Renal pelvis (tissue), 12 donors: ENCODE measurements at places on chromosomes 3 and 15.

DNA sequence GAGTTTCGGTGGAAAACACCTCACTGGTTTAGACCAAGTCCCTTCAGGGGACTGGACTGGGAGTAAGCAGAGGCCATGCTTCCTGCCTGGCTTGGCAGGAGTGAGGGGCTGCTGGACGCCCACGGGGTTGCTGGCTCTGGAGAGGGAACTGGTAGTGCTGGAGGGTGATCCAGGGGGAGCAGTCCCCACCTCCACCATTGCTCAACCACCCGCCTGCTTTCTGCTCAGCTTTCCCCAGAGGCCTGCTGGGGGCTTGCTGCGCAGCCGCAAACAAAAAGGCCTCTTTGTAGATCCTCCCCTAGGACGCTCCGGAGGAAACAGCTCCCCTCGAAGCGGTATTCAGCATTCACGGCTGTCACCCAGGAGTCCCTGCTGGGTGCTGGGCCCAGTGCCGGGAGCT lies 33.5 kb downstream of the EBLN2 start:
- no peak for DNase-seq

DNA sequence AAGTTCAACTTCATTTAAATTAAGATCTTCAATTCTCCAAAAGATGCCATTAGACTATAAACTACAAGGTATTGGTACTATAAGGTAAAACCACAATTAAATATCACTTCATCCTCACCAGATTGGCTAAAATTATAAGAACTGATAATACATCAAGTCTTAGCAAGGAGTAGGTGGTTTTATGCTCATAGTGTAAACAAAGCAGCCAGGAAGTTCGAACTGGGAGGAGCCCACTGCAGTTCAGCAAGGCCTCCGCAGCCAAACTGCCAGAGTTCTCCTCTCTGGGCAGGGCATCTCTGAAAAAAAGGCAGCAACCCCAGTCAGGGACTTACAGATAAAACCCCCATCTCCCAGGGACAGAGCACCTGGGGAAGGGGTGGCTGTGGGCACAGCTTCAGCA lies 91.6 kb upstream of the SETMAR start:
- DNase-seq = no peak

GRCh38 chr15:48282216-48282615 lies 49.0 kb upstream of the DUT start:
- no peak for DNase-seq

GRCh38 chr3:67044295-67044694 lies 46.2 kb downstream of the KBTBD8 start:
- DNase-seq = no peak

- no peak for DNase-seq
Measured at GRCh38 chr3:13303410-13303809, 116.7 kb downstream of the NUP210 start.

- DNase-seq = peak; percentile 34
Measured at GRCh38 chr15:71752604-71753289, 57.6 kb upstream of the NR2E3 start.

GRCh38 chr3:61530355-61530754 lies 31.0 kb upstream of the PTPRG start:
- peak; percentile 62 for DNase-seq

DNA sequence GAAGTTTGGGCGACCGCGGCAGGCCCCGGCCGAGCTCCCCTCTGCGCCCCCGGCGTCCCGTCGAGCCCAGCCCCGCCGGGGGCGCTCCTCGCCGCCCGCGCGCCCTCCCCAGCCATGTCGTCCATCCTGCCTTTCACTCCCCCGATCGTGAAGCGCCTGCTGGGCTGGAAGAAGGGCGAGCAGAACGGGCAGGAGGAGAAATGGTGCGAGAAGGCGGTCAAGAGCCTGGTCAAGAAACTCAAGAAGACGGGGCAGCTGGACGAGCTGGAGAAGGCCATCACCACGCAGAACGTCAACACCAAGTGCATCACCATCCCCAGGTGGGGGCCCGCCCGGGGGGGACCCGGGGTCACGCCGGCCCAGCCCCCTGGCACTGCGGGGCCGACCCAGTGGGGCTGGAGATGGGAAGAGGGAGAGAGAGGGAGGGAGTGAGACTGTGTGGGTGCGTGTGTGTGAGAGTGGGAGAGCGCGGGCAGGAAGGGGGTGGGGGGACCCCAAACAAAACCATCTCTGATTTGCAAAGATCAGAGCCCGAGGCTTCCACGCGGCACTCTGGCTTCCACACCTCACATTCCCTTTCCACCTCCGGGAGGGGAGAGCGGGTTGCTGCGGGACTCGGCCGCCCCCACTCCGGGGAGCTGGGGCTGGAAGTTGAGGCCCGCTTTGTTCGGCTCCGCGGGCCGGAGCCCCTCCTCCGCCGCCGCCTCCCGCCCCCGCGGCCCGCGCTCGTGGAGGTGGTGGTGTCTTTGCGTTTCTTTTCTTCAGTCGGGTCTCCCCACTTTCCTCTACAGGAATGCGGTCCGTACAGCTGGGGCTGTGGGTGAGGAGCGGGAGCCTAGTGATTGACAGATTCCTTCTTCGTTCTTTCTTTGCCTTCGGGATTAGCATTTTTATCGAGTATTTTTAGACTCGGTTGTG lies 898 bp downstream of the SMAD3 start:
- no peak for DNase-seq

- DNase-seq = no peak
Measured at GRCh38 chr3:59262076-59262498, 212.3 kb upstream of the CFAP20DC start.
